NCI-H1436 (cell line): ENCODE measurements at places on chromosomes 2 and 18.

GRCh38 chr2:605674-606608 is 71.3 kb downstream of the TMEM18 start:
- DNase-seq, result no peak

DNA sequence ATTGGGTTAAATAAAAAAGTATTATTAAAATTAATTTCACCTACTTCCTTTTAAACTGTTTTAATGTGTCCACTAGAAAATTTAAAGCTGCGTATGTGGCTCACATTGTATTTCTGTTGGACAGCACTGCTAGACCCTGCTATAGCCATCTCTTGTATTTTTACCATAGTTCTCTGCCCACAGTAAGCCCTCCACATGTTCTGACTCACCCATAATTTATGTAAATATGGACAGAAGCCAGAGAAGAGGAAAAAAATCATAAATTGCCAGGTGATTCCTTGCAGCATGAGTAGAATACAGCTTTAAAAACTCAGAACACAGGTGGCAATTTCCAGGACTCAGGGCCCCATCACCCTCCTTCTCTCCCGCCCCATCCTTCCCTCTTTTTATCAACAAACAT is 142.4 kb upstream of the MEX3C start:
- DNase-seq, result no peak

DNA sequence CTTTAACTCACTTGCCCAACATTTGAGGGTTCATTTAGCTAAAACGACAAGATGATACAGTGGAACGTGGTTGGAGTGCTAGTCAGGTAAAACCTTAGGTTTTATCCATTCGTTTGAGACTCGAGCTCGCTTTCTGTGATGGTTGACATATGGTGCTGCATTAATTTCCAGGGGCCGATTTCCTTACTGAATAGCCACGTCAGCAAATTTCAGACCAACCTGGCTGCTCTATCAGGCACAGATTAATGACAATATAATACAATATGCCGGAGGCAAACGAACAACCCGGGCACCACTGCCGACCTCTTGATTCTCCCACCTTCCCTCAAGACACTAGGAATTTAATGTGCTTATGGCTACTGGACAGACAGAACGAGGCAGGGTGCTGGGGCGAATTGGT is 42.0 kb downstream of the NABP1 start:
- DNase-seq, result no peak

GRCh38 chr18:31447530-31448191 is at the start of gene DSG3:
TSS of gene DSG3 (plus strand) at chr18:31447741. CDS start at chr18:31447878, 137 bp downstream.
- no peak for DNase-seq

DNA sequence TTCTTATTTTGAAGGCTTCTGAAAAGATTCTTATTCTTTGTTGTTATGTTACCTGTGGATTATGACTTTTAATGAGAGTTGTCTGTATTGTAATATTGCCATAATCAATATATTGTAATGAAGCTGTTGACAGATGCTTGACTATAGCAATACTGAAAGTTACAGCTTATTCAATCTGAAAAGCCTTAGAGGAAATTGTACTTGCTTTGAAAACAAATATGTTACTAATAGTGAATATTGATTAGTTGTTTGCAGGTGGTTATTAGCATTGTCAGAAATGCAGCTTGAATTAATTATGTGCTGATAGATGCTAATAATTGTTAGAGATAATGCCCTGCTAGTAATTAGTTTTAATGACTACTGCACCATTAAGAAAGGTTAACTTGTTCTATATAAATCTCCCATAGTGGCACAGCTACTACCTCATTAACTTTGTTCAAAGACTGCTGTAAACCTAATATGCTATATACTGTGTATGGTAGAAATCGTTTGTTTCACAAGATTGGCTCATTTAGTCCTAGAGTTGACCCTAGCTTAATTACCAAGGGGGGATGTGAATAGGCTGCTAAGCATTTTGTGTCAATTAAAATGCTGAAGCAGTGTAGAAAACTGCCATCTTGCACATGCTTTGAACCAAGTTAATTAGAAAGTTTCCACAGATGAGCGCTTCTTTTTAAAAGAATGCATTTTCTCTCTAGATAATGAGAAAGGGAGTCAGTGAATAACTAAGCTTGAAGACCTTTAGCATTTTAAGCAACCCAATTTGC is 30.5 kb downstream of the SLC39A10 start:
- no peak for DNase-seq

- no peak for DNase-seq
These were observed 27.1 kb upstream of the TXNDC2 start for GRCh38 chr18:9858642-9859041.

- DNase-seq, result no peak
These were observed 20.0 kb downstream of the SMC6 start for GRCh38 chr2:17733599-17733998.

- no peak for DNase-seq
These were observed 1544.2 kb upstream of the TMEFF2 start for GRCh38 chr2:193738892-193739291.

DNA sequence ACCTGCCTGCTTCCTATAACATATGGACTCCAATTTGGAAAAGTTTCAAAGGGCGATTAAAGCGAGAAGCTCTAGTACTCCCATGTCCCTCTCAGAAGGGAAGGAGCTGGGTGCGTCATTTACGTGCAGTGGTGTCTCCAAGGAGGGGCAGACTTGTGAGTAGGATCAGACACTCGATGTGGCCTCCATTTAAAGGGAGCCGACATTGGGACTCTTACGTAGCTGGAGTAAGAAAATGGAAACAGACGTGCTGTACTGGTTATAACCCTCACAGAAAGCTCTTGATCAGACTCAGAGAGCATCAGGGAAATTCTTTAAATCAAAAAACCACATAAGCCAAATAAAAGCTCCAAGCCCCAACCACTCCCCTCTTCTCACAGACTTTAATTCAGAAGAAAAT is 198.5 kb downstream of the KLHL29 start:
- no peak for DNase-seq

- DNase-seq, result no peak
These were observed 223.7 kb upstream of the SMAD7 start for GRCh38 chr18:49174478-49174877.

DNA sequence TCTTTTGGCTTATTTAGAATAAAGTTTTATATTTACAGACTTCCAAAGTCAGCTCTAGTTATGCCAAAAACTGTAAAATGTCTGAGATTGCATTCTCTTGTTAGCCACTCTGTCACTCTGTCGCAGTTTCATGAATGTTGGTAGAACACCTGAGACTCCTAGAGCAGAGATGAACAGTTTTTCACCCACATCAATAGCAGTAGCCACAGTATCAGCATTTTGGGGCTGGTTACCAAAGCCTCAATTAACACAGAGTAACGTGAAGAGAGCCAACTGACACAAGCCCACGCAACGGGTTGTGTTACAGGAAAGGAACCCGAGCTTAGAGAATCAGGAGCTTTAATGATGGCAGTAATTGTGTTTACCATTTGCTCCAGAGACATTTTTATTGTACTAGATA is 443.0 kb upstream of the SLC39A10 start:
- DNase-seq, result no peak
